Kidney (tissue), 22 donors: ENCODE measurements at places on chromosomes 1 and 21.

GRCh38 chr1:224300346-224300745 is 29.6 kb downstream of the NVL start:
- no peak for DNase-seq

GRCh38 chr1:57040811-57041210 is 75.0 kb upstream of the C8B start:
- no peak for DNase-seq

DNA sequence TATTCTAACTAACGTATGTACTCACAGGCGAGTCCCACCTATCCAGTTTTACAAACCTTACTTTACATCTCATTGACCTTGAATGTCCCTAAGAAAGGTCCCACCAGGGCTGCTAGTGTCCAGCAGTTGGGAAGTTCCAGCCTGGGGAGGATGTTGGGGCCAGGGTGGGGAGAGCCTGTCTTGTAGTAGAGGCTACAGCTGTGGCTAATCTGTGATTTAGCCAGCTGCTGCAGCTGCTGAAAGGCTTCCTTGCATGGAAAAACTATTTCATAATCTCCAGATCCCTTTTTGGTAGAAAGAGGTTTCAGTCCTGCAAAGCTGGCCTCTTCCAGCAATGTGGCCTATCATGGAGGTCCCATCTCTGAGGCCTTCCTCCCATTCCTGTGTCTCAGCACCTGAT is 23.1 kb downstream of the TNN start:
- peak; percentile 70 for DNase-seq

DNA sequence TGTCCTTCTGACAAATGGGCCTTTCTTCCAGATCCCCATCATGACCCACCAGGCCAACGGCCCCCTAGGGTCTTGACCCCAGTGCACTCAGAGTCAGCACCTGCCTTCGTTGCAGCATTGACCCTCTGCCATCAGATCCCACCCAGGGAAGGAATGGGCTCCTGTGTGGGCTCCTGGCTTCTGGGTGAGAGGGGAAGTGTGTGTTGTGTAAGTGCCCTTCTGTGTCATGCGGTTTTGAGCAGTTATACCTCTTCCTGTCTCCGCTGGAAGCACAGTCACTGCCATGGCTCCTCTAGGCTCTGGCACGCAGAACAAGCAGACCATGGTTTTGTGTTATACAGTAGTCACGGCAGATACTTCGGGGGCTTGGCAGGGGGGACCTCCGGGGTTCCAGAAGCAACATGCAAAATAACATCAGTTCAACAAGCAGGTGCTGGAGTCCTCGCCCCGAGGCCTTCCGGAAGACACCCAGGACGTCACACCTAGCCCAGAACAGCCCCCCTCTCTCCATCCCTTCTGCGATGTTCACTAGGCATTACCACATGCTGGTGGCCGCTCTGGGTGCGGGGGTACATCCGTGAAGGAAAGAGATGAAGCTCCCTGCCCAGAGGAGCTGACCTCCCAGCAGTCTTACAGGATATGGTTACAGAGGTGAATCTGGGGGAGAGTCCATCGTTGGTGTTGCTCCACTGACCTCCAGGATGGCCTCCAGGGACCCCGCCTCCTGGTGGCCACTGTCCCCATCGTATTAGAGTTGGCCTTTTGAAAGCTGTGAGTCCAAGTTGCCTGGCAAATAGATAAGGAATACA is 17.4 kb upstream of the KCNAB2 start:
- DNase-seq, result no peak

DNA sequence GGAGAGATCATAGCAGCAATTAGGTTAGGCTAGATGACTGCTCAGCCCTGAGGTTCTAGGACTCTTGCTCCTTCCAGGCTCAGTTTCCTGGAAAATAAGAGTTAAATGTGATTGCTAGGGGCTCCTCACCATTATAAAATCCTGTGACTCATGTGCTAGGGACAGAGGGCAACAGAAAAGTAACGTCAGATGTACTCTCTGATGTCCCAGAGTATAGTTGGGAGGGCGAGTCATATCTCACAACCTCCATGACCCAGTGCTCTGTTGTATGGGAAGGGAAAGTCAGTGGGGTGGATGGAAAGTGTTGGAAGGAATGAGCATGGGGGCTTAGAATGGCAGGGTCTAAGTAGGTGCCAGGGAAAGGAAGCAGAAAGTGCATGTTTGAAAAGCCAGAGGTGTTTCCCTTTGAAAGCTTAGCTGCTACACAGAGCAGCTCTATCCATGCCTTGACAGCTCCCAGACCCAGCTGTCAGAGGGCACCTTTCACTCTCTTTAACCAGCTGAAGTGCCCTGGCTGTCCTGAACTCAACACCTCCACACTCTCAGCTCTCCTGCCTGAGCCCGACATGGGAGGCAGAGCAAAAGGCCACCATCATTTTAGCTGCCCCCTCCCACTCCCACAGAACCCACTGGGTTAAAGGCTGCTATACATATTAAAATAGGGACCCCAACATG is 11.6 kb downstream of the GJA5 start:
- no peak for DNase-seq

DNA sequence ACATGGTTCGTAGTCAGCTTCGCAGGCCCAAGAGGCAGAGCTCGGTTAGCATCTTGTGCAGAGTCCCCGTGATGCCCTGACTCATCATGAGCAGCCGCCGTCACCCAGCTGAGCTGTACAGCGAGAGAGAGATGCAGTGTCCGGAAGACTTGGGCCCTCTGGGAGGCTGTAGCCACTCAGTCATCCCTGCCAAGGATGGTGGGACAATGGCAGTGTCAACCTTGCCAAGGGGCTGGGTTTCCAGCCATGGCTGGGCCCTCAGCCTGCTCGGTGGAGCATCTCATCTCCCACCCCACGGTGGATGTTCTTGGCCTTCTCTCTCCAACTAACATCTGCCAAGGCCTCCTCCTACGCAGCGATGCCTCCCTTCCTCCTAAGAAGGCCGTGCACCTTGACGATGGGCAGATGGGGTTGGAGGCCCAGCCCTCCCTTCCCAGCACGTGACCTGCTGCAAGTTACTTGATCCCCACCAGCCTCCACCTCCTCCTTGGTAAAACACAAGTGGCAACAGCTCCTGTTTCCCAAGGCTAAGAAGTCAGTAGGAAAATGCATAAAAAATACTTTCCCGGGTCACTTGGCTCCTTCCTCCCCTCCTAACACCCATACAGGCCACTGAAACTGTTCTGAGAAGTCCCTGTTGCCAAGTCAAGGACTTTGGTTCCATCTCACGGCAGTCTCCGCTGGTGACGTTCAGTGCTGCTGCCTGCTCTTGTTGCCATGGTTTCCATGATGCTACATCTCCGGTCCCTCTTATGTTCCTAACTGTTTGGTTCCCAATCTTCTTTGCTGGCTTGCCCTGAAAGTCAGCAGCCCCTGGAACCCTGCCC is 384.7 kb upstream of the VAMP3 start:
- peak; percentile 69 for DNase-seq

- DNase-seq, result no peak
These were observed 376.4 kb upstream of the LRRC7 start for GRCh38 chr1:69191335-69191734.

- DNase-seq, result no peak
These were observed 10.0 kb downstream of the ARF1 start for GRCh38 chr1:228092342-228093049.
